Upper lobe of left lung (tissue), 6 donors: ENCODE measurements at places on chromosomes 13 and 19.

DNA sequence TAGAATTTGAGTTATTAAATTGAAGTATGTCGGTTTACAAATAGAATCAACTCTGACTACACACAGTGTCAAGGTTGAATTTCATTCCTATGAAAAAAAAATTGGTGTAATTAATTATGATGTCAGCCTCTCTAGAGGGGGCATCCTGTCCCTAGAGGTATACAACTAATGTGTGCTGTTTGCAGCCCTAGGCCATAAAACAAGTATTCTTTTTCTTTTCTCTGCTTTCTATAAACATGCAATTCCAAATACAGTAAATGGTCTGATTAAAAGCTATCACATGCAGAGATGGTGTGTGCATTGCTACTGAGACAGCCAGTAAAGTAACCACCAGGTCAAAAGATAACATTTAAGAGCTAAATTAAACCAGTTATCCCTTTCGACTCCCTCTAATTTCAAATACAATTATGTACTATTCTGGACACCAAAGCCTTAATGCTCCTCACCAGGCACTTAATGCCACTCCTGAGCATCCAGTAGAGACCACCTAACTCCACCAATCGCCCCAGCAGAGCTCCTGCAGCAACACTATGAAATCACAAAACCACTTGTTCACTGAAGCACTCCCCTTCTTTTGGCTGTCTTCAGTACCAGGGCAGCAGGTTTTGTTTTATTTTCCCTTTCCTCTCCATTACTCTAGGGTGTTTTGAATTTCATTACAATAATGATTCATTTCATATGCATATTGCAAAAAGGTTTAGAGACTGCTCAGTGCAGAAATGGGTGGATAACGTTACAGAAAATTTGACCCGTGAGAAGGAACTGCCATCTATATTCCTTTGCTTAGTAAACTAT, 426.9 kb downstream of the PCDH9 start:
- H3K4me1 ChIP-seq = no peaks in the 10 kb centered on the region
- no peak overlapping the region for H3K27ac ChIP-seq
- no peak for DNase-seq
- H3K36me3 ChIP-seq = no peaks in the 10 kb centered on the region

GRCh38 chr19:14164724-14165493, 28.5 kb upstream of the ASF1B start:
- H3K27me3 ChIP-seq = no peaks in the 10 kb centered on the region
- no peak overlapping the region for H3K4me3 ChIP-seq
- no peak for DNase-seq
- peaks cover 11% of the 10 kb centered on the region for H3K36me3 ChIP-seq
- H3K27ac ChIP-seq = no peak overlapping the region

- no peaks in the 10 kb centered on the region for H3K4me1 ChIP-seq
- H3K36me3 ChIP-seq = no peaks in the 10 kb centered on the region
- DNase-seq = peak; percentile 80
- no peaks in the 10 kb centered on the region for H3K27me3 ChIP-seq
These were observed 912 bp downstream of the GRK1 start for GRCh38 chr13:113667771-113668490.

GRCh38 chr13:32116210-32116609, 84.6 kb downstream of the FRY start:
- no peak overlapping the region for H3K27ac ChIP-seq
- no peaks in the 10 kb centered on the region for H3K27me3 ChIP-seq
- no peak for DNase-seq

DNA sequence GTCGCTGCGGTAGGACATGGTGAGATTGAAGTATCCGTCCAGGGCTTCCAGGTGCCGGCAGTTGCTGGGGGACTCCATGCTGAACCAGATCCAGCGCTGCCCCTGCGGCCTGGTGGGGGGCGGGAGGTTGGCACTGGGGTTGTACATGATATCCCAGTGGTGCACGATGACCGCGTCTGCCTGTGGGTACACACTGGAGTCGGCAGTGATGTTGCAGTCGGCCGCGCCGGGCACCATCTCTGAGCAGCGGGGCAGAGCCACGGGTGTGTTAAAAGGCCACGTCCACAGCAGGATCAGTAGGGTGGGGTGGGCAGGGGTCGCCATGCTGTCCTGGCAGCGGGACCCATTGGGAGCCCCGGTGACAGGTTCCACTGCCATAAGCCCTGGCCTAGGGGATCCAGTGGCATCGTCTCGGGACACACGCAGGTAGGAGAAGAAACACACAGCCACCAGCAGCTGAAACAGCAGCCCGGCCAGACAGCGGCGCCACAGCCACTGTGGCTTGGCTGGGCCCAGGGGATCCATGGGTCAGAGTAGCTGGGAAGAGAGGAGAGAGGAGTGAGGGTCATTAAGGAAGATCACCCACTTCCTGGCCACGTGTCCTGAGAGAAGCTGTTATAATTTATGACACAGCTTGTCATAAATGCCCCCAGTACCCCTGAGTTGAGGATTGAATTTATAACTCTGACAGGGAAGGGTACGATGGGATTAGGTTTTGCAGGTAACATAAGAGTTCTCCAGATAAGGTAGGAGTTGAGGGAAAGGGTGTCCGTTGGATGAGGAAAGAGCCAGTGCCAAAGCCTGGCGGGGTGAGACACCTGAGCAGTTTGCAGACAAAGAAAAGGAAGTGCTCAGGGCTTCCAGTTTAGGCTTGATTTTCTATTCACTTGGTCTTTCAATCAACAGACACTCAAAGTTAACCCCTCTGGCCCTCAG, 2.9 kb downstream of the FUT5 start:
- no peaks in the 10 kb centered on the region for H3K4me1 ChIP-seq
- no peak overlapping the region for H3K27ac ChIP-seq
- H3K4me3 ChIP-seq = no peak overlapping the region
- DNase-seq = no peak
- H3K36me3 ChIP-seq = no peaks in the 10 kb centered on the region

DNA sequence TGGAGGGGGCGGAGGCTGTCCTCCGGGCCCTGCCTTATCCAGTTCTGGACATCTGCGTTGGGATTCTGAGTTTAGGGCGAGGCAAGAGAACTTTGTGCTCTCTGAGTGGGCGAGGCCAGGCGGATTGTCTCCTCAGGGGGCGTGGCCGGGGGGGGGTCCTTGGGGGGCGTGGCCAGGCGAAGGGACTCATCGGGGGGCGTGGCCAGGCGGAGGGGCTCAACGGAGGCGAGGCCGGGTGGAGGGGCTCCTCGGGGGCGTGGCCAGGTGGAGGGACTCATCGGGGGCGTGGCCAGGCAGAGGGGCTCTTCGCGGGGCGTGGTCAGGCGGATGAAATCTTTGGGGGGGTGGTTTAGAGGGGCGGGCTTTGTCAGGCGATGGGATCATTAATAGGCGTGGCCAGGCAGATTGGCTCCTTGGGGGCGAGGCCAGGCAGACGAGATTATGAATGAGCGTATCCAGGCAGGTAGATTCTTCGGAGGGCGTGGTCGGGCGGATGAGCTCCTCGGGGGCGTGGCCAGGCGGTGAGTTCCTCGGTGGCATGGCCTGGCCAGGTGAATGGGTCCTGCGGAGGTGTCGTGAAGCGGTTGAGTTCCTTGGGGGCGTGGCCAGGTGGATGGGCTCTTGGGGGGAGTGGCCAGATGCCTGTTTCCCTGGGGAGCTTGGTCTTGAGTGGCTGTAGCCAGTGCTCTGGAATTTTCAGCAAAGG, 10.3 kb upstream of the CACNG7 start:
- H3K27me3 ChIP-seq = no peaks in the 10 kb centered on the region
- no peaks in the 10 kb centered on the region for H3K4me1 ChIP-seq
- no peaks in the 10 kb centered on the region for H3K36me3 ChIP-seq
- DNase-seq = no peak
- no peak overlapping the region for H3K27ac ChIP-seq
- no peak overlapping the region for H3K4me3 ChIP-seq
